ENCODE measurements at places on chromosomes 6 and 20. TPM values are rescaled to one million over a fixed set of nuclear protein-coding genes. Genes with fewer than 3 reads are reported as not detected.

DNA sequence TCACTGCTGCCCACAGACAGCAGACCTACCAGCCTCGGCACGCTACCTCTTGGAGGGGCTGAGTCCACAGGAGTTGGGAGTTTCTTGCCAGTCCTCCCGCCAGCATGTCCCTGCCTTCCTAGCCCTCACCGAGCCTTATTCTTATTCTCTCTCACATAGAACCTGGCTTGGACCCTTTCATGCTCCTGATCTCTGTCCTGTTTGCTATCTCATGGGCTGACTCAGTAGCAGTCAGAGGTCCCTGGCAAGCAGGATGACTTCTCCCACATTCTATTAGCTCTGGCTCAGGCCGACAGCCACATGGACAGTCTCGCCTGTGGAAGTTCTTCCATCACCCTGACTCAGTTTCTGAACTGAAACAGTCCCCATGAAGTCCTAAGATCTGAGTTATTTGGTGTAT, 313.2 kb upstream of the RNF24 start:
- no peak for DNase-seq

DNA sequence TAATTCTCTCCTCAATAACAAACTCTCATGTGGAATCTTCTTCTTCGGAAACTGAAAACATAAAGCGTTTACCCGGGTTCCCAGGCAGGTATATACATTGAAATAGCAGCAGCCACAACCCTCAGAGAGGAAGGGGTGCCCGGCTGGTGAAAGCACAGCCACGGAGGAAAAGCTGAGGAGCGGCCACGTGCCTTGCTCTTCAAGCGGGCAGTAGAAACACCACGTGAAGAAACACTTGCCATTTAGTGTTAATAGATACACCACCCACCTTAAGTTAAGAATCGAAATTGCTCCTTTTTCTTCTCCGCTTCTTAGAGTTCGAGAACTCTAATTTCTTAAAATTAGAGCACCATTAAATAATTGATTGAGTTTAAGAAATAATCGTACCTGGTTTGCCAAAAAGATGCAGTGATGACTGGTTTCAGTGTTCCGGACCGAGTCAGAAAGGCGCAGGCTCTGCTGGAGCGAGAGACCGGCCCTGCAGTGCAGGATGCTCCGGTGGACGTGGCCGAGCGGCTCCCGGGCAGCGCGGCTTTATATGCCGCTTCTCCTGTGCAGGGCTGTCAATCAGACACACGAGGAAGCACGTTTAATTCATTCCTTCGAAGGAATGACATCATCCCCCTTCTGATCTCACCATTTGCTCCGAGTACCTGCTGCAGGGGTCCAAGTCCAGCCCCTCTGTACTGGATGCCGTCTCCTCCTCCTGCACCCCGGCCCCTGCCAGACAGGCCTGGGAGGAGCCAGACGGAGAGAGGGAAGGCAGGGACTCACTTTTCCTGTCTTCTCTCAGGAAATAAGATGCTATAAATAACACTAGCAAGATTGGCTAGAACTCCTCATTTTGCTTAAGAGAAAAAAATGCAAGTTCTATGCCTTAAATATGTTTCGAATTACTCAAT, at the start of gene THBS2:
THBS2 (minus strand) TSS at position 510 of the 902 bp plus-strand sequence. CDS start 3,062 bp downstream, outside the sequence.
- no peak for DNase-seq

DNA sequence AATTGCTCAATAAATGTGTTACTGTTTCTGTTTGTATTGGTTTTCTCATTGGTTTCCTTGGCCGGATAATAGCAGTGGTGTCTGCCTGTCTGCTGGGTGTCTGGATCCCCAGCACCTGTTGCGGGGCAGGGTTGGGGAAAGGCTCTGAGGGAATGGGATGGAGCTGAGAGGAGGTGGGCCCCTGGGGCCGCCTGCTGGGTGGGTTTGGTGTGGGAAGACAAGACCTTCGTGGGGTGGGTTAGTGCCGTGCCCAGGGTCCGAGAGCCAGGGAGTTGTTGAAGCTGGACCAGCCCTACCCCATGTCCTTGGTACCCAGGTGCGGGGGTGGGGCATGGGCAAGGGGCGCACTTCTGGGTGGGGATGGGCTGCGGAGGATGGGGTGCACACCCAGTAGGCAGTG, 4.0 kb downstream of the SS18L1 start:
- DNase-seq, result no peak

DNA sequence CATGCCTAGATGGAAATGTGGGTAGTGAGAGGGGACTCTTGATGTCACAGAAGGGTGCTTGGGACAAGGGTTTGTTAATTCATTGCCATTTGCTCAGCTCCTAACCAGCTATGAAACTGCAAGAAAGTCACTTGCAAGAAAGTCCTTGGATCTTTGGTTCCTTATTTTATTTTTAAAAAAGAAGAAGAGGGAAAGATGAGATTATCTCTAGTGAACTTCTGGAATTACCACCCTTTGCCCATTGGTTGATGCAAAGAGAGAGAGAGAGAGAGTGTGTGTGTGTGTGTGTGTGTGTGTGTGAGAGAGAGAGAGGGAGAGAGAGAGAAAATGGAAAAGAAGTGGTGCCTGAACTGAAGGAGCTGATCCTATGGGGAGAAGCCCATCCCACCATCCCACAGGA, 4.6 kb upstream of the SFT2D1 start:
- DNase-seq, result no peak

GRCh38 chr20:37347347-37347823, 1.4 kb downstream of the SRC start:
- no peak for DNase-seq

- DNase-seq, result no peak
These were observed 101.9 kb upstream of the LY86 start for GRCh38 chr6:6486595-6486994.

GRCh38 chr20:3464166-3464565, 6.7 kb upstream of the ATRN start:
- DNase-seq, result no peak

DNA sequence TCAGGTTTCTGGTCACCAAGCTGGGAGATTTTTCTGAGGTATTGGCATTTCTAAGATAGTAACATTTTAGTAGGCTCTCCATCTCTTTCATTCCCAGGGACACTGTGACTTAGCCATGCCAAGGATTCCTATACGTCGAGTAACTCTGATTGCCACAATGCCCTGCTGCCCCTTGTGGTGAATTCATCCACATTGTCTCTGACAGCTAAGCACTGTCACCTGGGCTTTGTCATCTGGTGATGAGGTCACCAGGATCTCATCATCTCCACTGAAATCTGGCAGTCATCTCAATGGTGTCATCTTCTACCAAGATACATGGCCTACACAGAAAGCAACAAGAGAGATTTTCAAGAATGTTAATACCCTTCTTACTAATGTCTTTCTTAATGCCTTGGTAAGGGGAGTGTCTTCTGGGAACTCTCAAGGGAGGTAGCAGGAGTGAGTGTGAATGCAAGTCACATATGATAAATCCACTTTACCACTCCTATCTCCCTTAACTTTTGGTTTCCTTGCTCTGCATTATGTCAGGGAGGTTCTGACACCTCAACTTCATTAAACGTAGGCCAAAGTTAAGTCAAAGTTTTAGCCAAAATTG, 246.7 kb downstream of the CD109 start:
- no peak for DNase-seq

DNA sequence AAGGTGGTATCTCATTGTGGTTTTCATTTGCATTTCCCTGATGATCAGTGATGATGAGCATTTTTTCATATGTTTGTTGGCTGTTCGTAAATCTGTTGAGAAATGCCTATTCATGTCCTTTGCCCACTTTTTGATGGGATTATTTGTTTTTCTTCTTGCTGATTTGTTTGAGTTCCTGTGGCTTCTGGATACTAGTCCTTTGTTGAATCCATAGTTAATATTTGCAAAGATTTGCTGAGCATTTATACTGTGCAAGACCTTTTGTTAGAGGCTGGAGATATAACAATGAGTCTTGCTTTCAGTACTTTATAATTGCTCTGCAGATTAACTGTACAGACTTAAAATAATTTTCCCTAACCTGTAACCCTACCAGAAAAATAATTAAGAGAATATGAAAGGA, 35.6 kb downstream of the PDE7B start:
- no peak for DNase-seq

DNA sequence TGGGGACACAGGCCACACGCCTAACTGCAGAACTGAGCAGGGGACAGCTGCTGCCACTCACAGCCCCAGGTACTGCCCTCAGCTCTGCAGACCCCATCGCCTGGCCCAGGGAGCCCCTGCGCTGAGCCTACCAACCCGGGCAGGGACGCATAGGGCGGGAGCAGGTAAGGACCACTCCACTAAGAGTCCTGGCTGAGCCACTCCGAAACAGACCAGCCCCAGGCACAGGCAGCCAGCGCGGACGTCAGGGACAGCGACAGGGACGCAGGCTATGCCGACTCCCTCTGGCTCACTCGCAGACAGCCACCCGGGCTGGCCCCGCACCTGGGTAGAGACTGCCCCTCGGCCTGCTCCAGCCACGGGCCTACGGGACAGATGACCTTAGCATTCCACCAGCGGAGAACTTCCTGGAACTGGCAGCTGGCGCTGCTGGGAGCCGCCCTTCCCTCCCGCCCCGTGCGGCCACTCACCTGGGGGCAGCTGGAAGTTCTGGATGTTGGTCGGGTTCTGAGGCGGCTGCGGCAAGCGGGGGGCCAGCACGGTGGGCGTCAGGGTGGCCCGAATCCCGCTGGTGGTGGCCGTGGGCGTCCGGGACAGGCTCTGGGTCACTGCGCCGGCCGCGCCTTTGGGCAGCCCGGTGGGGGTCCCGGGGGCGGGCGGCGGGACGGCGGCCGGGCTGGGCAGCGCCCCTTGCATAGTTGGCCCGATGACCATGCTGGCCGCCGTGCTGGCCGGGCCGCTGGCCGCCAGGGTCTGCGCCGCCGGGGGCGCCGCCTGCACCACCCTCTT, 1.5 kb downstream of the TAF4 start:
- DNase-seq, result no peak

- DNase-seq, result no peak
These were observed 22.1 kb downstream of the DEK start for GRCh38 chr6:18242062-18242851.

- no peak for DNase-seq
These were observed 37.5 kb upstream of the REV3L start for GRCh38 chr6:111520524-111520923.

DNA sequence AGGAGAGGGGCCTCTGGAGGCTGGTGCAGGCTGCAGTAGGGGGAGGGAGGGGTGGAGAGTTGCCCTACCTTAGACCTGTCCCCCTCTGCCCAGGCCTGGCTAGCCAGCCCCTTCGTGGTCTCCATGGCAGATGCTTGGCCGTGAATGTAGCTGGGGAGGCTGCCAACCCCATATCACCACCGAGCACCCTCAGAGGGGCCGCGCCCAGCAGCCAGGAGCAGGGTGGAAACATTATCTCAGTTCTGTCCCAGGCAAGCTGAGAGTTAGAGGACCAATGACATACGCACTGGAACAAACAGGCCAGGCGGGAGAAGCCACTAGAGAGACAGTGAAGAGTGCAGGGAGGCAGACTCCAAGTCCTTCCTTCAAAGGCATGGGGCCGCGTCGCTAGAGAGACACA, 66.5 kb downstream of the LRFN2 start:
- no peak for DNase-seq

DNA sequence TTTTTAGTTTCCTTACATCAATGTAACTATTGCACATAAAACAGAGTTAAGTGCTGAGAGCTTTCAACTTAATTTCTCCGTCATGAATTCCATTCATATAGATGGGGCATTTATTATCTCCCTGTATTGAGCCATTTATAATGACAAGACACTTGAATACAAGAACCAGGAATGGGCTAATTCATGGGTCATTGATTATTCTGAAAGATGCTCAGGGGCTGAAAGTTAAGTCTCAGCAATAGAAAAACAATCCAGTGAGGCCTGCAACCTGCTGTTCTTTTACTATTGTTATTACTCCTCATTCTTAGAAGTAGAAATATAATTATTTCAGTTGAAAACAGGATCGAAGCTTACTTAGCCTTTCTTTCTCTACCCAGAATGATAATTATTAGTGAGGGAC, 307.7 kb downstream of the MMUT start:
- no peak for DNase-seq

GRCh38 chr6:14456941-14457340, 339.4 kb downstream of the CD83 start:
- DNase-seq, result no peak

- no peak for DNase-seq
These were observed 462.3 kb downstream of the CDC5L start for GRCh38 chr6:44849806-44850205.

DNA sequence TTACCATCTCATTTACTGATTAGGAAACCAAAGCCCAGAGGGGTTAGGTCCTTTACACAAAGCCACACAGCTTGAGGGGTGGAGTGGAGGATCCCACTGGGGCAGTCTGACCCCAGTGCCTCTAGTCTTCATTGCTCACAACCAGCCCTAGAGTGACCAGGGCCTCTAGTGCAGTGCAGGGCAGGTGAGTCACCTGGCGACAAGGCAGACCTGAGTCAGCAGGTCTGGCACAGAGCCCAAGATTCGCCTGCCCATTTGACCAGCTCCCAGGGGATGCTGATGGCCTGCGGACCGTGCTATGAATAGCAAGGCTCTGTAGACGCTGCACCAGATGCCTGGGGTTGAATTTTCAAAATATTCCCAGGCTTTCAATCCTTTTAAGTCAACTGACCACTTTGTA, 29.9 kb downstream of the CDH26 start:
- no peak for DNase-seq

GRCh38 chr6:12423832-12424231, 133.7 kb downstream of the EDN1 start:
- no peak for DNase-seq

DNA sequence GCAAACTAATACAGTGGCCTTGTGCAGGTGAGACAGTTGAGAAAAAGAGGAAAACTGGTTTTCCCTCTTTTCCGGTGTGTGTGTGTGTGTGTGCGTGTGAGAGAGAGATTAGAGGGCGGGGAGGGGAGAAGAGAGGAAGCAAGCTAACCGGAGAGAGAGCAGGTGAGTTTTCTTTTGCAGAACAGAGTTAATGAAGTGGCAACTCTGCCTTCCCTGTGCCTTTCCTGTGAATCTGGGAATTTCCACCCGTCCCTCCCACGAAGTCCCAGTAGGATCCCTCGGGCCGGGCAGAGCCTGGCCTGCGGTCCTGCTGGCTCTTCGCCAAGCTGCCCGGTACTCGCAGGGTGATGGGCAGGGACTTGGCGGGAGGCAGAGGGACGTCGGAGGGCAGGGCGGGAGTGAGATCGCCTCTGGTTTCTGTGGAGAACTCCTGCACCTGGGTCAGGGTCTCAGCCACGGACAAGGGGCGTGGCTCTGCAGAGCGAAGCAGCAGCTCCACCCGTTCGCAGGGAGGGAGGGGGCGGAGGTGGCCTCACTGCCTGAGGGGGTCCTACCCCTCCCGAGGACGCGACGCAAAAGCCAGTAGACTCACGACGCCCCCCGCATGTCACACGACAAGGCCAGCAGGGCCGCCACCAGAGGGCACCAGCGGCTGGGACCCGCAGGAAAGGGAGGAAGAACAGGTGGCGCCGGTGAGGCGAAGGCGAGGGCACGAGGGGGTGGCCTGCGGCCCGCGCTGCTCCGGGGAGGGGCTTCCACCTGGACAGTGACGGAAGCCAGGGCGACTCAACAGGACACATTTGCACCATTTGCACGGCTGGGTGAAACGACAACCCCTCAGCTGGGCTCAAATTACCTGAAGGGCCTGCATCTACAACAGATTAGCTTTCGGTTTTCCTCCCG, 51.2 kb upstream of the RNF182 start:
- no peak for DNase-seq

The OPRL1 gene
- total RNA-seq, result 14.3 TPM

The DEFB123 gene
- total RNA-seq, result not detected

The BPIFA1 gene
- not detected for total RNA-seq

The PGBD1 gene
- 17.0 TPM for total RNA-seq

The TRMT11 gene
- 39.5 TPM for total RNA-seq

The CRISP2 gene
- not detected for total RNA-seq

The LRRC73 gene
- total RNA-seq, result 2.7 TPM

The LTA gene
- not detected for total RNA-seq

The SLC22A7 gene
- total RNA-seq, result 0.31 TPM

The CTAGE9 gene
- total RNA-seq, result not detected

The SPDEF gene
- total RNA-seq, result not detected

The CYP39A1 gene
- total RNA-seq, result 2.3 TPM

The LRFN2 gene
- 20.6 TPM for total RNA-seq
